ENCODE measurements at places on chromosomes 5 and 9. TPM values are rescaled to one million over a fixed set of nuclear protein-coding genes. Genes with fewer than 3 reads are reported as not detected.
A peak's percentile ranks its signal among the peaks of the same experiment; 100 is the strongest.

GRCh38 chr5:69341520-69342161 is 9.0 kb upstream of the CCDC125 start:
- DNase-seq: no peak

Gene PCDHGA10
- 5.4 TPM for total RNA-seq

- DNase-seq: no peak
Observed at GRCh38 chr5:50365426-50366251, 75.4 kb downstream of the EMB start.

DNA sequence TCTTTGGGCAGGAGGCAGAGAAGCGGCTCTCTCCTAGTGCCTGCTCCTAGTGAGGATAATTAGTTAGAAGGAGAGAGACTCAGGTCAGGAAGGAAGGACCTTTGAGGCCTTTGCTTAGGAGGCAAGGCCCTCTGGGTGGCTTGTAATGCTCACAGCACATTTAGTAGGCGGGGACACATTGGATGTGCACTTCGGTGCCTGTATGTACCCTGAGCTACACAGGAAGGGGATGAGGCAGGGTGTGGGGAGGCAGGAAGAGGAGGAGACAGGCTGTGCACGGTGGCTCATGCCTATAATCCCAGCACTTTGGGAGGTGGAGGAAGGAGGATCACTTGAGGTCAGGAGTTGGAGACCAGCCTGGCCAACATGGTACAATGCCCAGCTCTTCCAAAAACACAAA is 7.2 kb upstream of the LCN2 start:
- peak; percentile 37 for DNase-seq

GRCh38 chr5:124641154-124641792 is 105.2 kb downstream of the ZNF608 start:
- DNase-seq: no peak
